ENCODE measurements at places on chromosomes 3 and 15.

DNA sequence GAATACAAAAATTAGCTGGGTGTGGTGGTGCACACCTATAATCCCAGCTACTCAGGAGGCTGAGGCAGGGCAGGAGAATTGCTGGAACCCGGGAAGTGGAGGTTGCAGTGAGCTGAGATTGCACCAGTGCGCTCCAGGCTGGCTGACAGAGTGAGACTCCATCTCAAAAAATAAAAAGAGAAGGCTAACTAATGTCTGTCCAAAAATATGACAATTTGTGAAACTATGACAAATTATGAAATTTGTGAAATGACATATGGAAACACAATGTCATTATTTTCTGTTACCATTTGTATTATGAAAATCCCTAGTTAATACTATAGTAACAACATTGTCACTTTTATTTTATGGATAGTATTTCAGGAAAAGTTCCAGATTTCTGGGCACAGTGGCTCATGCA is 1306.3 kb upstream of the EPHA6 start:
- DNase-seq, result no peak

- DNase-seq, result no peak
These were observed 356.9 kb upstream of the RBMS3 start for GRCh38 chr3:28923994-28924393.

DNA sequence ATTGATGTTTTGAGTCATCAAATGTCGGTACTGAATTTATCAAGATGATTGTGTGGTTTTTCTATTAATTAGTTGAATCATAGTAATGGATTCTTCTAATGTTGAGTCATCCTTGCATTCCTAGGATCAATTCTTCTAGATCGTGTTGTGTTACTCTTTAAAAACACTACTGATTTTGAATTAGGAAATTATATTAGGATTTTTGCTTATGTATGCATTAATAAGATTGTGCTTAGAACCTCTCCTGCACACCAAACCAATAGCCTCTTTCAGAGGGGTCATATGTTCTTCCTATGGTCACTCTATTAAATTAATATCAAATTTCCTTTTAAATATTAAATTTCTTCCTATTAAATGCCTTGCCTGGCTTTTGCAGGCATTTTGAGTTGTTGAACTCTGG is 151.7 kb upstream of the TOPAZ1 start:
- no peak for DNase-seq

- DNase-seq, result no peak
These were observed 57.1 kb downstream of the IQCH start for GRCh38 chr15:67311731-67312130.

DNA sequence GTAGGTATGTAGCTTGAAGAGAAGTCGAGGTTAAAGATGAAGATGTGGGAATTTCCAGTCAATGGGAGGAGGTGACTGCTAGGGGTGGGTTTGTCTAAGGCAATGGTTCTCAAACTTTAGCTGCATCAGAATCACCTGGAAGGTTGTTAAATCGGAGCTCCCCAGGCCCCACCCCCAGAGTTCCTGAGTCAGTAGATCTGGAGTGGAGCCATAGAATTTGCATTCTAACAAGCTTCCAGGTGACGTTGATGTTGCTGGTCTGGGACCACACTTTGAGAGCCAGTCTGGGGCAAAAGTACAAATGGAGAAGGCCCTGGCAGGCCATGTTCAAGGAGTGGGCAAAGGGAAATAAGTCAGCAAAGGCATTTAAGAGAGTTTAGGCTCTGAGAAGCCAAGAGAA is 69.1 kb downstream of the CMTM8 start:
- no peak for DNase-seq

- no peak for DNase-seq
These were observed 470.9 kb downstream of the LPP start for GRCh38 chr3:188624828-188625227.

GRCh38 chr3:152574461-152575079 is 260.4 kb upstream of the P2RY1 start:
- peak; percentile 52 for DNase-seq

DNA sequence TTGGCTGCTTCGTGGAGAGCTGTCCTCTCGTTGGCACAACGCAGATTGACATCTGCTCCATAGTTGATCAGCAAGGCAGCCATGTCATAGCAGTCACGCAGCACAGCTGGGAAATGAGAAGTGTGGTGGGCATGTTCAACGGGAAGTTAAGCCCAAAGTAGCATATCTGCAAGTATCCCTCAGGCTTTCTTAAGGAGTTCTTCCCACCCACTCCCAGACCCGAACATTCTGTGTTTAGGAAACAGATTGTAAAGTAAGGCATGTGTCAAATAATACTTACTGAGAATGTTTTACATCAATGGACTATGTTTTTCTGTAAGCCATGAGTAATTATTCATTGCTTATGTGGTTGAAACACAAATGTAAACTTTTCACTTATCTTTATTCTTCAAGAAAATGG is 9.2 kb downstream of the ASB14 start:
- DNase-seq, result no peak

DNA sequence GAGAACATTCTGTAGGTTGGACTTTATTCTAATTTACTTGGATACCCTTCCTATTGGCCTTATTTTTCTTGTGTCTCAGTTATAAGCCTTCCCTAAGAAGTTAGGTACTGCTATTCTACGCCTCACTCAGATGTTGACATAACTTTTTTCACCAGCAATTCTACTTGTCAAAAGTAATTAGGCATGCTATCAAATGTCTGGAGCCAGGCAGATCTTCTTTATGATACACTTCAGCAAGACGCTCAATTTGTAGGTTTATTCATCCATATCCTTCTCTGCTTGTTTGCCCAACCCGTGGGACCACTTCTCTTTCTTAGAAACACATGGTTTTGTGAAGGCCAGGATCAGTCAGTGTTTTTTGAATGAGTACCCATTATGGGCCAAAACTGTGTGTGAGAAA is 36.2 kb upstream of the COL8A1 start:
- no peak for DNase-seq

GRCh38 chr3:109570408-109570807 is 233.1 kb upstream of the DPPA4 start:
- DNase-seq, result no peak

- DNase-seq, result no peak
These were observed 1.4 kb downstream of the USP3 start for GRCh38 chr15:63505842-63506222.

- no peak for DNase-seq
These were observed 84.7 kb downstream of the SQOR start for GRCh38 chr15:45719490-45719889.

- DNase-seq, result peak; percentile 14
These were observed 72.1 kb downstream of the RFTN1 start for GRCh38 chr3:16441371-16441875.

GRCh38 chr3:66497288-66497984 is 3.4 kb downstream of the LRIG1 start:
- no peak for DNase-seq

GRCh38 chr15:100918690-100919480 is at the start of gene LRRK1:
Gene LRRK1 (plus strand): TSS chr15:100919357. CDS start chr15:100924633, 5,276 bp downstream.
- peak; percentile 28 for DNase-seq

DNA sequence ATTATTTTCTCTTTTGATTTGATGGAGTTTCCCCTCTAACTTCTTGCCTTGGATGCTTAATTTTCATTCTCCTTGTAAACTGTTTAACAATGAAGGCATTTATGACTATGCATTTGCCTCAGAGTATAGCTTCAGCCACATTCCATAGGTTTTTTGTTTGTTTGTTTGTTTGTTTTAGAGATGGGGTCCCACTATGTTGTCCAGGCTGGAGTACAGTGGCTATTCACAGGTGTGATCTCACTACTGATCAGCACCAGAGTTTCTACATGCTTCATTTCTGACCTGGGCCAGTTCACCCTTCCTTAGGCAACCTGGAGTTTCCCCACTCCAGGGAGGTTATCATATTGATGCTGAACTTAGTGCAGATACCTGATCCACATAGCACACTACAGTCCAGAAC is 4.1 kb downstream of the SECISBP2L start:
- DNase-seq, result no peak

DNA sequence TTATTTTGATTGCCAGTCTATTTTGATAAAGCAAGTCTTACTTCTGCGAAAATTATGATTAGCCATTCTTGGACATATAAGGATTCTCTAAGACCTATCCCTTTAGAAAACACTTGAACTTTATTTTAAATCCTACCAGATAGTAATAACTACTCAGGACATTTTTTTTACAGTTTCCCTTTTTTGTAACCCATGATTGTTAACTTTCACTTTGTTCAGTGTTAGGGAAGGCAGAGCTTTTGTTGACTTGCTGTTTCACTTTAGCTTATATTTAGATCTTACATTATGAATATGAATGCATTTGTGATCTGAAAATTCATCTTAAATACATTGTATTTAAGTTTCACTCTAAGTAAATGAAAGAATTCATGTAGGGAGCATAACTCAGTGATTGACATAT is 167.0 kb downstream of the AKAP13 start:
- no peak for DNase-seq

DNA sequence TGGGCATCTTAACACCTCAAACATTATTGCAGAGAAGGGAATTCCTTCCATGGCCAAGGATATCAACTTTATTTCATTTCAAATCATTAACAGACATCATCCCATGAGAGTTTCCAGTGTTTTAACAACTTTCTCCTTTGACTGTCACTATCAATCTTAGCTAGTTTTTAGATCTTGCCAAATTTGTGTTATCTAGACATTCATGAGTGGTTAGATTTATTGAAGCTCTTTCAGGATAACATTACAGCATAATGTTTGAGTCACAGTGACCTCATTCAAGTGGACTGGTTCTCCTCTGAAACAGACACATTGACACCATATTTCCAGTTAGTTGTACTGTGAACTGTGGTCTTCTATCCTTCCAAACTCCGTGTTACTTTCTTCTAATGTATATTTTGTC is 8.6 kb upstream of the TNFAIP8L3 start:
- no peak for DNase-seq

DNA sequence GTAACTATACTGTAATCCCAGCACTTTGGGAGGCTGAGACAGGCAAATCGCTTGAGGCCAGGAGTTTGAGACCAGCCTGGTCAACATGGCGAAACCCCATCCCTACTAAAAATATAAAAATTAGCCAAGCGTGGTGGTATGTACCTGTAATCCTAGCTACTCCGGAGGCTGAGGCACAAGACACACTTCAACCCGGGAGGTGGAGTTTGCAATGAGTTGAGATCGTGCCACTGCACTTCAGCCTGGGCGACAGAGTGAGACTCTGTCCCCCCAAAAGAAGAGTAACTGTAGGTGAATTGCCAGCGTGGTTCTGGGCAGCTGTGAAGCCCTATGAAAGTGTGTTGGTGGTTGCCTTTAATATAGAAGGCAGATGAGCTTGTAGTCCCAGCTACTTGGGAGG is 95.9 kb downstream of the SLCO3A1 start:
- DNase-seq, result no peak

DNA sequence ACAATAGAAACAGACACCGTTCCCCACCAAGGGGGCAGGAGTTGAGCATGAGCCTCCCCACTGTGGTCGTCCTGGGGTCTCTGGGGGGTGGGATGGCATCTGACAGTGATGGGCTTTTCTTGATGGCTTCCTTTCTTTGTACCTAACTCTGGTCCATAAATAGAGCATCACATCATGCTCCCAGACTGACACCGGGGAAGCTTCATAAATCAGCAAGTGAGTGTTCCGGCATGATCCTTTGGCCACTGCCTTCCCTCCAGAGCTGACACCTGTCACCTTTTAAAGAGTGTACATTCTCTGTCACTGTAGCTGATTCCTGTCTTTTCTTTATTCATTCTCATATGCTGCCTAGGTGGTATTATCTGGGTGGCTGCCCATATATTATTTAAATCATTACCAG is 129.9 kb downstream of the ROBO2 start:
- no peak for DNase-seq

All from BE2C (cell line).